ENCODE measurements at places on chromosomes 7 and 10. TPM values are rescaled to one million over a fixed set of nuclear protein-coding genes. Genes with fewer than 3 reads are reported as not detected.

- H3K4me3 ChIP-seq: no peak overlapping the region
- peaks cover 3% of the 10 kb centered on the region for H3K4me1 ChIP-seq
- peaks cover 20% of the 10 kb centered on the region for H3K27me3 ChIP-seq
- DNase-seq: no peak
- H3K27ac ChIP-seq: no peak overlapping the region
These were observed 374.8 kb upstream of the AKR1E2 start for GRCh38 chr10:4450981-4451908.

DNA sequence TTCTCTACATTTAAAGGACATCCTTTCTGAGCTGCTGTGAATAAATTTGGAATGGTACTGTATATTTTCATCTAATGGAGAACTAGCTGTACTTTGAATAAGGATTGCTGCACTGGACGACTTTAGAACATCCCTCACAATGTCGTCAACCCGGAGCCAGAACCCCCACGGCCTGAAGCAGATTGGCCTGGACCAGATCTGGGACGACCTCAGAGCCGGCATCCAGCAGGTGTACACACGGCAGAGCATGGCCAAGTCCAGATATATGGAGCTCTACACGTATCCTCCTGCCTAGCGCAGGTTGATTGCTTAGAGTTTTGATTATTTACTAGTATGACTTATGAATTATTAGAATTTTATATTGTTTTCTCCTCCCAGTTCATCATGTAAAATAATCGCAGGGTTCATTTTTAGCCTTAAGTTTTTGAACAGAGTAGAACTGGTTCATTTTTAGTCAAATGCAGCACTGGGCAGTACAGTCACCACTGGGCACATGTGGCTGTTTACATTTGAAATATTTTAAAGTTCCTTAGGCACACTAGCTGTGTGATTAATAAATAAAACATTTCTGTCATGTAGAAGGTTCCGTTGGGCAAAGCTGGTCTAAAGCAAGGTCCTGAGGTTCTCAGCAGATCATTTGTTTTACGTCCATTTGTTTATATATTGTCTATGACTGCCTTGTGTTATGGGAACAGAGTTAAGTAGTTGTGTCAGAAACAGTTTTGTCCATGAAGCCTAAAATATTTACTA is 31.5 kb downstream of the CUL1 start:
- no peaks in the 10 kb centered on the region for H3K27me3 ChIP-seq
- H3K4me1 ChIP-seq: peaks cover 38% of the 10 kb centered on the region
- H3K27ac ChIP-seq: no peak overlapping the region
- H3K36me3 ChIP-seq: peaks cover 21% of the 10 kb centered on the region
- DNase-seq: no peak

DNA sequence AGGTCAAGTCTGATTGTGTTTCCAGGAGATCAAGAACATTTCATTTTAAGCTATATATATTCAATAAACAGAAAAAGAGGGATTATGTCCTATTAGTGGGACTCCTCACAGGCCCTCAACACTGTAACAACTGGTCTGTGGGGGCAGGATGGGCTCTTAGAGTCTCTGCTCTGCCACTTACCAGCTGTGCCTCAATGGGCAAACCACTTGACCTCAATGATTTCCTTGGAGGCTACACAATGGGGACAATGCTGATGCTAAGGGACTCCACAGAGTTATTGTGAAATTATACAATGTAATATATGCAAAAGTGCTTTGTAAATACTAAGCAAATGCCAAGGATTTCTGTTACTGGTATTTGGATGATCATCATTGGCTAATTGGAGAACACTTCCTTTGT is 33.2 kb upstream of the MXI1 start:
- H3K36me3 ChIP-seq: no peaks in the 10 kb centered on the region
- no peak overlapping the region for H3K4me3 ChIP-seq
- no peak for DNase-seq
- no peak overlapping the region for H3K27ac ChIP-seq

DNA sequence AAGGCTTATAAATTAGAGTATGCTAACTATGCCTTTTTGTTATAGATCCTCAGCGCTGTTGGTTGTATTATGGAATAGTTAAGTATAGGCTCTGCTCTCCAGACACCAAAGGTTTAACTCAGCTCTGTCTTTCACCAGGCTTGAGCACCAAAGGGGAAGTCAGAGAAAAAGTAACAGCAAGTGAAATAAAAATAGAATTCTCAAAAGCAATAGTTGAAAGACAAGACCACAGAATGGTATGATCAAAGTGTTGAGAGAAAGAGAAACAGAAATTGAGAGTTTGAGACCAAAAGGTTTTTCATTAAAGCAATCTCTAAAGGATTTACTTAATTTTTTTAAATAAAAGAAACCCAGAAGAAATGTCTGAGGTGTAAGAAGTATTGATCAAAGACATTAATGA is 529.8 kb upstream of the C7orf33 start:
- H3K36me3 ChIP-seq: no peaks in the 10 kb centered on the region
- H3K4me3 ChIP-seq: no peak overlapping the region
- no peak for DNase-seq
- no peaks in the 10 kb centered on the region for H3K4me1 ChIP-seq

- no peaks in the 10 kb centered on the region for H3K4me1 ChIP-seq
- peaks cover 17% of the 10 kb centered on the region for H3K27me3 ChIP-seq
- no peak overlapping the region for H3K4me3 ChIP-seq
- H3K36me3 ChIP-seq: no peaks in the 10 kb centered on the region
These were observed 35.4 kb upstream of the FAM180A start for GRCh38 chr7:135784013-135784412.

DNA sequence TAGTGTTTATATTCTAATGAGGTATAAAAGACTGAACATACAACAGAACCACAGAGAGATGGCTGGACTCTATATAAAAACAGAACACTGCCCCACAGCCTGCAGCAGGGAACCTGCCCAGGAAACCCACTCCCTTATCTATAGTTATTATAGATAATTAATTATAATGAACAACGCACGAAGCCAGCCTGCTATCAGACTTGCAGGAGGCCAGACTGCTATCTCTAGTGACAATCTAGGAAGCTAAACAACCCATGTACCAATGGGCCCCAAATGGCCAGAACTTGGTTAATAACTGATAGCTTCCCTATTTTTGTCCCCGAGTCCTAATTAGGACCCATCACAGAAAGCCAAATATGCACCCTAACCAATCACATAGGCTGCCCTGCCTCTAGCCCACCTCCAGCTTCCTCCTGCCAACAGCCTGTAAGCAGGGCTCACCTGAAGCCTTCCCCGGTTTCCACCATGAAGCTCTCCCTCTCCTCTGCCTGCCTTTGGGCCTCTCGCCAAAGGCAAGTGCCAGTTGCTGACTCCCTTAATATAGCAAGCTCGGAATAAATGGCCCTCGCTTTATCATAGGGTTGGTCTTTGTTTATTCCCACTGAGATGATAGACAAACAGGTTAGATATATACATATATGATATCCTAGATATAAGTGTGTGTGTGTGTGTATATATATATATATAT is 74.5 kb downstream of the SYPL1 start:
- H3K36me3 ChIP-seq: no peaks in the 10 kb centered on the region
- DNase-seq: no peak
- H3K4me1 ChIP-seq: peaks cover 5% of the 10 kb centered on the region
- no peak overlapping the region for H3K27ac ChIP-seq

- no peaks in the 10 kb centered on the region for H3K4me1 ChIP-seq
- H3K27me3 ChIP-seq: no peaks in the 10 kb centered on the region
- H3K36me3 ChIP-seq: no peaks in the 10 kb centered on the region
- DNase-seq: no peak
- H3K4me3 ChIP-seq: no peak overlapping the region
These were observed 277.4 kb downstream of the AGMO start for GRCh38 chr7:15284396-15284795.

- DNase-seq: no peak
- no peaks in the 10 kb centered on the region for H3K36me3 ChIP-seq
- H3K27me3 ChIP-seq: peaks cover 20% of the 10 kb centered on the region
- H3K4me1 ChIP-seq: peaks cover 3% of the 10 kb centered on the region
- H3K27ac ChIP-seq: peak overlapping the region; percentile 35
- no peak overlapping the region for H3K4me3 ChIP-seq
These were observed 263.4 kb upstream of the PRKCQ start for GRCh38 chr10:6843481-6843881.

GRCh38 chr7:67913604-67914003 is 917.0 kb downstream of the TYW1 start:
- no peaks in the 10 kb centered on the region for H3K27me3 ChIP-seq
- no peak overlapping the region for H3K27ac ChIP-seq
- DNase-seq: no peak
- H3K4me3 ChIP-seq: no peak overlapping the region
- H3K4me1 ChIP-seq: peaks cover 3% of the 10 kb centered on the region
- peaks cover 4% of the 10 kb centered on the region for H3K36me3 ChIP-seq

DNA sequence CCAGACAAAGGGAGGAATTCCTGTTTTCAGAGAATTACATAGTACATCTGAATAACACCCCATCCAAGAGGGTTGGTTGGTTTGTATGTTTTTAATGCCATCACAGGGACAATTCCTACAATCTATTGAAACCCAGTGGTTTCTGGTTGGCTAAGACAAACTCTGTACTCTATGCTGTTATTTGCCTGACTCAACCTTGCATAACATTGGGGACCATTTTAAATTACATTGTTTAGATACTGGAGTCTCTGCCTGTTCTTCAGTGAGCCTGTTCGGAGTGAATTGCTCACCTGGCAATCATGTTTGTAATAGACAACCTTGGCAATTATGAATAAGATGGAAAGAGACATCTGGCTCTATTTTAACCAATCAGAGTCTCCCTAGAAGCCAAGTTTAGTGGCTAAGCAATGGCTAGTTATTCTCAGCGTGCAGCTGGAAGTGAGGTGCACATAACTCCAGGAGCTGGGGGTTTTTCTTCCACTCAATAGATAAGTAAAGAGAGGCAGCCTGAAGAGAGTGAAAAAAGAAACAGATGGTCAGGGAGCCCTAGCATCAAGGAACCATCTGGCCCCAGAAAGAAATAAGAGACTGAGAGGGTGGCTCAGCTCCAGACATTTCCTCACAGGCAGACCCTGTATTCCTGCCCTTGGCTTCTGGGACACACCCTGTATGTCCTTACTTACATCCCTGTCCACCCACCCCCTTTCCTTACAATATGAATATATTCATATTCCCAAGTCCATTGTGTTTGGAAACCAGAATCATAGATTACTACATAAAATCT is 21.2 kb upstream of the SLC35G1 start:
- no peak overlapping the region for H3K27ac ChIP-seq
- DNase-seq: no peak
- no peaks in the 10 kb centered on the region for H3K4me1 ChIP-seq
- peaks cover 28% of the 10 kb centered on the region for H3K27me3 ChIP-seq
- H3K36me3 ChIP-seq: no peaks in the 10 kb centered on the region
- no peak overlapping the region for H3K4me3 ChIP-seq

DNA sequence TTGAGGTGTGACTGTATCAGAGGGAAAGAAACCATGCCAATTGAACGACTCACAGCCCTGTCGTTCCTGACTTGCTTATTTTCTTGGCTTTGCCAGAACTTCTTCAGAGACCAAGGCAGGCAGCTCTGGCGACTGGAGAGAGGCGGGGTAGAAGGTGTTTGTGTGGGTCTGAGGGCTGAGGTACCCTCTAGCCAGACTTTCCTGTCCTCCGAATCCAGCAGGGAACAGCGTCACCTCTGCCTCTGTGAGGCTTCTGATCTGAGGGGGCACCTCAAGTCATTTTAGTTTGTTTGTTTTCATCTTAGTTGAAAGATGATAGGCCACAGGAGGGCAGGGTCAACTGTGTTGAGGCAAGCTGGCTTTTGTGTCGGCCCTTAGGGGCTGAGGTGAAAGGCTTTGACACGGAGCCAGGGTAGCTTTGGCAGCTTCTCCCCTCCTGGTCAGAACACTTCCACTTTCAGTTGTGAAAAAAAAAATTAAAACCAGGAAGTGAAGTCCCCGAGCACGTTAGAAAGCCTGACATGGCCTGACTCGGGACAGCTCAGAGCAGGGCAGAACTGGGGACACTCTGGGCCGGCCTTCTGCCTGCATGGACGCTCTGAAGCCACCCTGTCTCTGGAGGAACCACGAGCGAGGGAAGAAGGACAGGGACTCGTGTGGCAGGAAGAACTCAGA is 1.9 kb downstream of the ACSL5 start:
- peak; percentile 61 for DNase-seq
- peaks cover 59% of the 10 kb centered on the region for H3K4me1 ChIP-seq
- H3K36me3 ChIP-seq: peaks cover 26% of the 10 kb centered on the region
- peak overlapping the region; percentile 98 for H3K4me3 ChIP-seq

DNA sequence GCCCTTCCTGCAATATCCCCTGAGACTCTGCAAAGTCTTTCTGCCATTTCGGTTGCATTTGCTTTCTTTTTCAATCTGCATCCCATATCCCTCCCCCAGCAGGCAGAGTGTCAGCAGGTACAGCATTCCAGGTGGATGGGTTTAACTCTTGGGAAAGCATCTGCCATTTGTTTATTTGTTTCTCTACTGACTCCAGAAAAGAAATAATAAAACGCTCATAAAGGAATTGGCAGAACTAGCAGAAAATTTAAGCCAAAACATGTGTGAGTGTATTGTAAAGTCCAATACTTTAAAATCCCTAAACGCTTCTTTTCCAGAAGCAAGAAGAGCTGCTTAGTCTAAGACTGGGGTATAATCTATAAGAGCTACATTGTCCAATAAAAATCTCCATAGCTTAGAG is 393.8 kb downstream of the TNS3 start:
- no peaks in the 10 kb centered on the region for H3K4me1 ChIP-seq
- H3K36me3 ChIP-seq: no peaks in the 10 kb centered on the region

The AMZ1 gene
- total RNA-seq: 0.17 TPM

The TCERG1L gene
- 0.20 TPM for total RNA-seq

The FAM25A gene
- total RNA-seq: not detected

The LAMB1 gene
- total RNA-seq: not detected

The CRHR2 gene
- not detected for total RNA-seq

The VENTX gene
- not detected for total RNA-seq

The NAT16 gene
- total RNA-seq: not detected

The CTAGE15 gene
- total RNA-seq: not detected

The WEE2 gene
- total RNA-seq: not detected
